ENCODE measurements at places on chromosomes 6 and 20. TPM values are rescaled to one million over a fixed set of nuclear protein-coding genes. Genes with fewer than 3 reads are reported as not detected.

TRIM15 gene
- not detected for total RNA-seq

OPRL1 gene
- total RNA-seq: 13.9 TPM

DNA sequence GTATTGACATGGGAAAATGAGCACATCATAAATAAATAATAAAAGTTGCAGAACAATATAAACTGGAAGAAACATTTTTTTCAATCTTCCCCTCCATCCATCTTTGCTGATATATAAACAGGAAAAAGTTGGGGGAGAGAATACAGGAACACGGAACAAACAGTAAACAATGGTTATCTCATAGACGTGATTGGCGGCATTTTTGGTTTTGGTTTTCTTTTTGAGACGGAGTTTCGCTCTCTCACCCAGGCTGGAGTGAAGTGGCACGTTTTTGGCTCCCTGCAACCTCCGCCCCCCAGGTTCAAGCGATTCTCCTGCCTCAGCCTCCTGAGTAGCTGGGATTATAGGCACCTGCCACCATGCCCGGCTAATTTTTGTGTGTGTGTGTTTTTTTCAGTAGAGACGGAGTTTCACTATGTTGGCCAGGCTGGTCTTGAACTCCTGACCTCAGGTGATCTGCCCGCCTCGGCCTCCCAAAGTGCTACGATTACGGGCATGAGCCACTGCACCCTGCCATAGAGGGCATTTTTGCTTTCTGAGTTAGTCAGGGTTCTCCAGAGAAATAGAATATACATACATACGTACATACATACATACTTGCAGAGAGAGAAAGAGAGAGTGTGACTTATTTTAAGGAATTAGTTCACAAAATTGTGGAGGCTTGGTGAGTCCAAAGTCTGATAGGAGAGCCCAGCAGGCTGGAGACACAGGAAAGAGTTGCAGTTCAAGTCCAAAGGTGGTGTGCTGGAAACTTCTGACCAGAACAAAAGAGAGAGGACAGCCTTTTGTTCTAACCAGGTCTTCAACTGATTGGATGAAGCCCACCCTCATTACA is 22.6 kb downstream of the GNL1 start:
- no peak overlapping the region for H3K27ac ChIP-seq
- no peaks in the 10 kb centered on the region for H3K27me3 ChIP-seq
- no peak overlapping the region for H3K4me3 ChIP-seq
- DNase-seq: no peak
- H3K36me3 ChIP-seq: no peaks in the 10 kb centered on the region

NRM gene
- 7.3 TPM for total RNA-seq

SLC16A10 gene
- 15.2 TPM for total RNA-seq
